HFFc6 (cell line): ENCODE measurements at places on chromosomes 1 and 21. TPM values are rescaled to one million over a fixed set of nuclear protein-coding genes. Genes with fewer than 3 reads are reported as not detected.

TNFAIP8L2 gene
- not detected in 3 replicates for total RNA-seq

FAM76A gene
- total RNA-seq, result 7.0 and 7.7 TPM in 2 replicates

GJA8 gene
- total RNA-seq, result not detected in 3 replicates

LCE3A gene
- not detected in 2 replicates for total RNA-seq

GRCh38 chr1:81512252-81513003, 288.3 kb upstream of the ADGRL2 start:
- no peaks in the 10 kb centered on the region for H3K36me3 ChIP-seq
- no peaks in the 10 kb centered on the region for H3K4me1 ChIP-seq
- no peak overlapping the region for H3K4me3 ChIP-seq
- H3K27me3 ChIP-seq, result peaks cover under 1% of the 10 kb centered on the region; the same call in 1 of the 2 replicates
- no peak overlapping the region for H3K27ac ChIP-seq

DNA sequence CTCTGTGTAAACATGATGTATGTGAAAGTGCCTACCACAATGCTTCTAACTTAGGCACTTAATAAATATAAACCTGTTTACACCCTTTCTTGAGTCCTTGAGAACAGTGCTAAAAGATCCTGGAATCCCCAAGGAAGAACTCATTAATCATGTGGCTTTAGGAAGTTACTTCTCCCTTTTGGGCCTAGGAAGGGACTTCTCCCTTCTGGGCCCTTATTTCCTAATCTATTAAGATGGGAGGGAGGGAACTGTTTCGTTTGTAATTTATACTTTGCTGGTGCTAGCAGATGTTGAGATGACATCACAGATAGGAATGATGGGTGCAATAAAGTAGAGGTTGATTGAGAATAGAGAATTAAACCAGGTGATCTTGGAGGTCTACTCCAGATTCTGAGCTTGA, 1.2 kb downstream of the BTF3L4 start:
- peaks cover 4% of the 10 kb centered on the region for H3K27me3 ChIP-seq
- DNase-seq, result no peak
- H3K36me3 ChIP-seq, result peaks cover 27% of the 10 kb centered on the region
- H3K4me3 ChIP-seq, result peak overlapping the region; percentile 100
- peaks cover 56% of the 10 kb centered on the region for H3K4me1 ChIP-seq

- H3K27ac ChIP-seq, result no peak overlapping the region
- no peak for DNase-seq
- peaks cover 30% of the 10 kb centered on the region for H3K27me3 ChIP-seq
- H3K36me3 ChIP-seq, result no peaks in the 10 kb centered on the region
- no peak overlapping the region for H3K4me3 ChIP-seq
Measured at GRCh38 chr1:37663426-37664000, 28.8 kb upstream of the CDCA8 start.

GRCh38 chr1:7646981-7647901, 123.9 kb upstream of the VAMP3 start:
- peaks cover 14% of the 10 kb centered on the region for H3K27me3 ChIP-seq
- H3K36me3 ChIP-seq, result no peaks in the 10 kb centered on the region
- H3K27ac ChIP-seq, result no peak overlapping the region
- H3K4me1 ChIP-seq, result peaks cover 9% of the 10 kb centered on the region; the same call in 1 of the 2 replicates
- DNase-seq, result peak; percentile 42
- no peak overlapping the region for H3K4me3 ChIP-seq
